ENCODE measurements at places on chromosomes 6 and 20.
A peak's percentile ranks its signal among the peaks of the same experiment; 100 is the strongest.

DNA sequence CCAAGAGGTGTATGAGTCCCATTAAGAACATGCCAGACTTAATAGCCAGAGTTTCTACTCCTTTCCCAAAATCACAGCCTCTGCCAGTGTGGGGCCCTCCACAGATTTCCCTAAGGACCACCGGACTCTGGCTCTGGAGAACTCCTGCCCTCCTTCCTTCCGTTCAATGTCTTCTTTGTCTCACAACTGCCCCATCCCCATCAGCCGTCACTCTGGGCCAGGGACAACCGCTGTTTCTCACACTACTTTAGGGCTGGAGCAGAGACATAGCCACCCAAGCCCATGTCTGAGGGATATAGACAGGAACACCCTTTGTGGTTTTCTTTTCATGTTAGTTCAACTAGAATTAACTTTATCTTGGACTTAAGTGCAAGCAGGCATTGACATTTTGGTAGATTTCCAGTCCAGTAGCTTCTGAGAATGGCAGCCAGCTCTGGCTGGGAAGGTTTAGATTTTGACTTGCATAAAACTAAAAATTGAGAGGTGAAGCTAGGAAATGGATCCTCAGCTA, 6.7 kb upstream of the ACSS1 start:
- no peak for DNase-seq

DNA sequence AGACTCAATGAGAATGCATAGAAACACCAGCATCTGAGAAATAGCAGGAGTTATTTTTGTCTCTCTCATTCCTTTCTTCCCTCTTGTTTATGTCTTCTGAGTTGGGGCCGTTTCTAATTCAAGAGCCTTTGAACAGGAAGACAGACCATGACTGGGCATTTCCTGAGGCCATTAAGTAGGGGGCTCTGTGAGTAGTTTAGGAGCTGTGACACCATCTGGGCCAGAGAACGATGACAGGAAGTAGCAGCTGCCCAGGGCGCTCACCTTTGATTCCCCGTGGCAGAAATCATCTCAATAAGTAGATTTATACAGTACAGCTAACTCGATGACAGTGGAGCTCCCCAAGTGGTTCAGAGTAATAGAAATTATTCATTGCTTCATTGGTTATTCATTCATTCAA, 298.4 kb upstream of the PLN start:
- peak; percentile 12 for DNase-seq

DNA sequence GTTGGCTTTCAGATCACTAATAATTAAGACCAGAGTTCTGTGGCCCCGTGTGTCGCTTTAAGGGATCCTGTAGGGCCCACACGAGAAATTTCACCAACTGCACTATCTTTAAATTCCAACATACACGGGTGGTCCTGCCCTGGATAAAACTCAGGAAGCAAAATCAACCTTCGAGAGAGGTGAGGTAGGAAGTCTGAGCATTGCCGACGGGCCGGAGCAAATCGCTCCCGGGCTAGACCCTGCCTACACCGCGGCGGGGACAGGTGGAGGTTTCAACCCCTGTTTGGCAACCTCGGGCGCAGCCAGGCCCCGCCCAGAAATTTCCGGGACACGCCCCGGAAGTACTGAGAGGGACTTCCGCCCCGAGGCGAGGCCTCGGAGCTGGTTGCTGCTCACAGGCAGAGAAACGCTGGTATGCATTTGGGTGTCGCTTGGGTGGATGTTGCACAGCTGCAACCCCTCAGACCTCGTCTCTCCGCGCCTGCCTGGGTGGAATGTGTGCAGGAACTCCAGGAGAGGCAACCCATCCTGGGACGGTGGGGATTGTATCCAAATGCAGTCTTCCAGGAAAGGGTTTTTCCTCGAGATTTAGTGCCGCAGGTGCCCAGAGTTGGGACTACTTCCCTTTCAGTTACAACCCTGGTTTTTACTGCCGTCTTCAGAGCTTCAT, 19.9 kb downstream of the ZKSCAN8 start:
- DNase-seq = peak; percentile 97

- DNase-seq = no peak
These were observed 10.4 kb downstream of the GCNT2 start for GRCh38 chr6:10531503-10531902.

- DNase-seq = peak; percentile 20
These were observed 489.8 kb upstream of the MANEA start for GRCh38 chr6:95087394-95088097.

DNA sequence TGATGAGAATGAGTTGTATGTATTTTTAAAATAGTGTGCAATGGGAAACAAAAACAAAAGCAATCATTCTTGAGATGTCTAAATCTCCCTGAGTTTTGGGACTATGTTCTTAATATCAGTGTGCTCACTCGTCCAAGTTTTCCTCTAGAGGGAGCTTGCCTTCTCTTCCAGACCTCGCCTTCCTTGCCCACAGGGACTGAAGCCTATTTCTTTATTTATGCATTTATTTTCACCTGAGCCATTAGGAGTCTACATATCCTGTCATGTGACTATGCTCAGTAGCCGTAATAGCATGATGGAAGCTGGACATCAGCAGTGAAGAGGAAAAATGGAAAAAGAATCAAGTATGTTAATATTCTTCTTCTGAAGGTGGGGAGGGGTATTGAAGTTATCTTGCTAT, 131.2 kb downstream of the SH3BGRL2 start:
- DNase-seq = peak; percentile 21

DNA sequence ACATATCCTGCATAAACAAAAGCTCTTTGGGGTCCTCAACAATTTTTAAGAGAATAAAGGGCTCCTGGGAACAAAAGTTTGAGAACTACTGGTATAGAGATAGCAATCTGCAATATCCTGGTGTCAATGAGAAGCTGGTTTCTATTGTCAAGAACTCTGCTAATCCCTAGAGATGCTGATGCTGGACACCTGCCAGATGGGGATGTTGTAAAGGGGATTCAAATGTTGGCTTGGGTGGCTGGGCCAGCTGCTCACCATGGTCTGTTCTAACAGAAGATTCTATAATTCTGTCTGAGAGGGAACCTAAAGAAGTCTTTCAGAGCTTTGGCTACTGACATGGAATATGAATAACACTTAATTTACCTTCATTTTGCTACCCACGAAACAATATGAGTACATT, 137.8 kb downstream of the BTBD9 start:
- DNase-seq = peak; percentile 86

GRCh38 chr6:56790414-56790813, 147.7 kb upstream of the DST start:
- DNase-seq = no peak

- no peak for DNase-seq
These were observed 18.6 kb upstream of the SPO11 start for GRCh38 chr20:57310821-57311514.

DNA sequence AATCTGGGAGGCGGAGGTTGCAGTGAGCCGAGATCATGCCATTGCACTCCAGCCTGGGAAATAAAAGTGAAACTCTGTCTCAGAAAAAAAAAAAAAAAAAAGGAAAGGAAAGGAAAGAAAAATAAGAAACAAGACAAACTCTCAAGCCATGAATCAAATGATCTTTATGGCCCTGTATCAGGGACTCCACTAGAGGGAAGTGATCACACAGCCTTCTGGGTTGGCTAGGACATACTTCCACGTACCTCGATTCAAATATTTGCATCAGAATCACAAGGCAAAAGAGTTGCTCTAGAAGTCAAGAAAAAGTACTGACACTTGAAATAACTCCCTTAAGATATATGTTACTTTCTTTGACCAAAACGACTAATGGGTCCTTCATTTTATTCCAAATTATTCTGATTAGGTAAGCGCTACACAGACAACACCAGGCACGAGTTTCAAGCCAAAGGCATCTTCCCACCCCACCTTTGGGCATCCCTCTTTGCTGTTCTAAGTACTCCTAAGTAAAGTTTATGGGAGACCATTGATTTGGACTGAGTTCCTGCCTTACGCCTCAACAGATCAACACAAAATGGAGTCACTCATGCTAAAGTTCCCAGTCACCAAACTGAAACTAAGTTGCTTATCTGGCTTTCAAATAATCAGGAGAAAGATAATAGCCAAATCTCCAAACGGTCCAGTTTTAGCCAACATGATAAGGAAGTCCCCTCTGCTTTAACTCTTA, 77.5 kb upstream of the NT5E start:
- no peak for DNase-seq

Measured in WERI-Rb-1 (cell line).